Activated T-cell treated with anti-CD3 and anti-CD28 coated beads for 24 hours (primary cell): ENCODE measurements at places on chromosomes 4 and X.
A peak's percentile ranks its signal among the peaks of the same experiment; 100 is the strongest.

GRCh38 chrX:118420462-118420861, 74.6 kb downstream of the WDR44 start:
- DNase-seq = no peak

GRCh38 chr4:145178740-145179280, 1.6 kb downstream of the OTUD4 start:
- no peak for DNase-seq

DNA sequence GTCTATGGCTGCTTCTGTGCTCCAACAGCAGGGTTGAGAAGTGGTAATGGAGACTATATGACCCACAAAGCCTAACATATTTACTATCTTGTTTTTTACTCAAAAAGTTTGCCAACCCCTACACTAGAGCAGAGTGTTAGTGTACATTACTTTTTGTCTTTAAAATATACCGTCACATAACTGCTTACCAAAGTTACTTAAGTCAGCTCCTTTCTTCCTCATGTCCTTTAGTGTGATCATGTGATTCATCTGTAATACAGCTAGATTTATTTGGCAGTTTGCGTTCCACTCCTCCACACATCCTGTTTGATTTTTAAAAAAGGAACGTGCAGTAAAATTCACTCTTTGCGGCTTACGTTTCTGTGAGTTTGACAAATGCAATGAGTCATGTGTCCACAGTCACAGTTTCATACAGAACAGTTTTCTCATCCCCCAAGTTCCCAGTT, 162.4 kb upstream of the GPRIN3 start:
- DNase-seq = peak; percentile 20

- DNase-seq = no peak
Measured at GRCh38 chr4:74950200-74950599, 17.3 kb downstream of the PARM1 start.

- no peak for DNase-seq
Measured at GRCh38 chrX:1661922-1662221, 47.0 kb downstream of the ASMT start.

- no peak for DNase-seq
Measured at GRCh38 chrX:115339441-115340025, 50.0 kb downstream of the LUZP4 start.

GRCh38 chr4:169115897-169116254, 105.8 kb upstream of the CBR4 start:
- no peak for DNase-seq

GRCh38 chrX:149069899-149070298, 435.2 kb downstream of the IDS start:
- DNase-seq = no peak

DNA sequence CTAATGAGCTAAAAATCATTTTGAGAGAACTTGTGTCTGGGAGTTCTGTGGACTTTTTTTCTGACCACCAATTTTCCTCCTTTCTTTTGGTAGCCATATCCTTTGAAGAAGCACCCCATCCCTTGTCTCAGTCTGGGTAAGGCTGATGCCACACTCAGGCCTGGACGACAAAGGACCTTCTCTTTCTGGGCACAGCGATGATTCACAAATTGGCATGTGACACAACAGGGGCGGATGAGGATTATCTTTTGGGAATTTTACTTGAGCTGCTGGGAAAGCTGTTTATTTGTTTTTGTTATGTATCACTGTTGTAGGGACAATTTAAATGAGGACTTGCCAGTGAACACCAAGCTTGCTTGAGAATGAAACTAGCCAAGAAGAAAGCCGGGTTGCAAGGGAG, 233.4 kb upstream of the HAND2 start:
- DNase-seq = no peak

DNA sequence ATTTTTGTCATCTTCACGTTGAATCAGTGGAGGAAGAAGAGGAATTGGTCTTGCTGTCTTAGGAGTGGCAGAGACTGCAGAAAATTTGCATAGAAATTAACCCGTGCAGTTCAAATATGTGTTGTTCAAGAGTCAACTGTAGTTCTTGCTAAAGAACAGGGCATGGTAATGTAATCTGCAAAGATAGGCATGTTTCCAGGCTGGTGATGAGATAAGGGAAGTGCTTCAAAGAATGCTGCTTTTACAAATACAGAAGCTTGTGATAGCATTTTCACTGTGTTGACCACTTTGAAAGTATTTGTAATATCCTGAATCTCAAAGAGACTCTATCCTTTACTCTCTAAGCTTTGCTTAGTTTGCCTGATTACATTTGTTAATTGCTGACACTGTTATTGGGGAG, 60.1 kb downstream of the PRRG1 start:
- DNase-seq = no peak

DNA sequence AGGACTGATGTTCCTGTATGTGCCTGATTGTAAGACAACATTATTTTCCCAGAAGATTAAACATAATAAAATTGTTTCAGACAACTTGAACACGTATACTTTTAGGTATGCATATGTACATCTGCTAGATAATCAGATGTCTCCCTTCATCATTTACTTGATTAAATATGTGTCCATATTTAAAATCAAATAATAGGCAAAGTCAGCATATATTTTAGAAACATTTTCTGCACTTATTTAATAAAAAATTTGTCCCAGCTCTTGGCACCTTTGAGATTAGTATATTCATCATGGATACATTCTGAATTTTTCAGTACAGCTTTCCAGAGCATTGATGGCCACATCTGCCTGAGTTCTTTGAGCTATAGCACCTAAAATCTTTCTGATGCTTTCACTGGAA, 106.0 kb downstream of the ARHGAP10 start:
- no peak for DNase-seq

DNA sequence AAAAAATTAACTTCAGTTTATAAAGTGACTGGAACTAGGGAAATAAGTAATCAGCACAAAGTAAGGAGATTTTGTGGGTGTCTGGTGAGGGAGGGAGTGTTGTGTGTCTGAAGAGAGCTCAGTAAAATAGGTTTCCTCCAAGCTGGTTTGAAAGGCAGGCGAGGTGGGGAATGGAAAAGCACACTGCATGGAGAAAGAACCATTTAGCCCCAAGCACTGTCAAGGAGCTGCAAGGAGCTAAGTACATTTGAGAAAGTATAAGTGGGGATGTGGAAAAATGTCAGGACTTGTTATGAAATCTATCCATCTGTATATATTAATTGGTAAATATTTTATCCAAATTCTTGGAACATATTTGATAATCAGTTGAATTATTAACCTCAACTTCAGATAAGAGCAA, 956 bp downstream of the C4orf51 start:
- no peak for DNase-seq

DNA sequence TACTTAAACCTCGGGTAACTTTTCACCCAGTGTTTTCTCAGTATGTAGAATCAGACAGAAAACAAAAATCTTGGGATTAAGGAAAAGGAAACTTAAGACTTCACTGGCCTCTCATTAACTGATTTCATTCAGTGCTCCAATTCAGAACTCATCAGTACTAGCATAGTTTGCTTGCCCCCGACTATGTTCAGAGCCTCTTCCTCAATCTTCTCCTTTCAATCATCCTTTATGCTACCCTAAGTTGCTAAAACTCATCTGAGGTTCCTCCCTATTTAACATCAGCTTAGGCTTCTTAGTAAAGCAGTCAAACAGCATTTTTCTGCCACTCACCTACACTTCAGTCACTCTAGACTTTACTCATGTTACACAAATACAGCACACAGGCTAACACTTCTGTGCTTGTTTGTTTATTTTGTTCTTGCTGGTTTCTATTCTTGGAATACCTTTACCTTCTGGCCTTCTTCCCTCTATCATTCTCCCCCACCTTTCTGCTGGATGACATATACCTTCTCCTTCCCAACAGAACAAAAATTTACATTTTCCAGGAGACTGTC, 163.0 kb upstream of the TLL1 start:
- DNase-seq = no peak

DNA sequence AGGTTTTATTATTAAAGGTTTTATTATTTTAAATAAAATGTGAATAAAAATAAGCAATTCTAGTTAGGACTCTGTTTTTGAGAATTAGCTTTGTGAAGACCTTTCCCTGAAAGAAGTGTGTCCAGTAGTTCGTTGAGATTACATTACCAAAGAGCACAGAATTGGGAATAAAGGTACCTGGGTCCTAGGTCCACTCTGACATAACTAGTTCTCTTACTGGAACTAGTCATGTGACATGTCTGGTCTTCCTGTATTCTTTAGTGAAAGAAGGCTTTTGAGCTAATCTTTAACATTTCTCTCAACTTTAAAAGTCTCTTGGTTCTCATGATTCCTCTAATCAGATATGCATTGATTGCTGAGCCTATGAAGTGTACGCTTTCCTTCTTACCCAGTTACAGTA, 292.0 kb upstream of the SMIM31 start:
- DNase-seq = no peak

- no peak for DNase-seq
Measured at GRCh38 chrX:19647731-19648588, 132.7 kb upstream of the MAP3K15 start.

DNA sequence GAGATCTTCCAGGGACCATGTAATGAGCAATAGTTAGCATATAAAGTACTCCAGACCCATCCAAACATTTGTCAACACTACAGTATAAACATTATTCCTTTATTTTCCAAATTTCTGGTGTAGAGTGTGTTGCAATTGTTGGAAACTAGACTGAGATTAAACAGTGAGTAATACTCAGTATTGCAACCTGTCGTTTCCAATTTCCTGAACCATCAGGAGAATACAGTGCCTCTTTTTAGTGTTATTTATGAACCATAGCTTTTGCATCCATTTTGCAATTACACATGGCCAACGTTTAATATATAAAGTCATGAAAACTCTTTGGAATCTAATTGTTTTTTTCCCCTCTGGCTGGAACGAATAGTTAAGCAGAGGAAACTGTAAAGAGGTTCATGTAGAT, 58.3 kb upstream of the DHRSX start:
- DNase-seq = no peak

GRCh38 chrX:150575419-150575814, 7.0 kb downstream of the MTM1 start:
- DNase-seq = peak; percentile 65

DNA sequence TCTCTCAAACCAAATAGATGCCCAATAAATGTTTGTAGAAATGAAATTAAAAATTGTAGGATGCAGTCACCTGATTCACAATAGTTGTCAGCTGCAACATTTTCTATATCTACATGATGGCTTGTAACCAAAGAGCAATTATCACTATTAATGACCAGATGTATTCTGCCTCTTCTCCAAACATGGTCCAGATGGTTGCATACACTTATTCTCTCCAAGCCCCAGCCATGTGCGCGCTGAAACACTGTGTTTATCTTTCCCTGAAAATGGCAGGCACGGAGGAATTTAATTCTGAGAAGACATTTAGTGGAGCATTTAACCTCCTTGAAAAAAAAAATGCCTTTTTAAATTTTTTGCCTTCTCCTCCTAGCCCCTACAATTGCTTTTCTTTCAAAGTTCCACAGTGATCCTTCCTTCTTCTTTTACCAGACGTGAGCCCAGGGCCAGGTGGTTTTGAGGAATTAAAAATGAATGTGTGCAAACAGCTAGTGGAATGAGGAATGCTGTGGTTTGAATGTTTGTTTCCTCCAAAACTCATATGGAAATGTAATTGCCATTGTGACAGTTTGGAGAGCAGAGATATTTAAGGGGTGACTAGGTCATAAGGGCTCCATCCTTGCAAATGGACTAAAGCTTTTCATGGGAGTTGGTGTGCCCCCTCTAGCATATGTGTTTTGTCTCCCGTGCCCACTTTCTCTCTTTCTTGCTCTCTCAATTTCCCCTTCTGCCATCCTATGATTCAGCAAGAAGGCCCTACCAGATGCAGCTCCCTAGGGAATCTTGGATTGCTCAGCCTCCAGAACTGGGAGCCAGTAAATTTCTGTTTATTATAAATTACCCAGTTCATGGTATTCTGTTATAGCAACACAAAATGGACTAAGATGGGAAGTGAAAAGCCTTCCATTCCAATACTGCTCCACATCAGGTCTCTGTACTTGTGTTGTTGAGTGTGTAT, 136.0 kb downstream of the GABRB1 start:
- no peak for DNase-seq

DNA sequence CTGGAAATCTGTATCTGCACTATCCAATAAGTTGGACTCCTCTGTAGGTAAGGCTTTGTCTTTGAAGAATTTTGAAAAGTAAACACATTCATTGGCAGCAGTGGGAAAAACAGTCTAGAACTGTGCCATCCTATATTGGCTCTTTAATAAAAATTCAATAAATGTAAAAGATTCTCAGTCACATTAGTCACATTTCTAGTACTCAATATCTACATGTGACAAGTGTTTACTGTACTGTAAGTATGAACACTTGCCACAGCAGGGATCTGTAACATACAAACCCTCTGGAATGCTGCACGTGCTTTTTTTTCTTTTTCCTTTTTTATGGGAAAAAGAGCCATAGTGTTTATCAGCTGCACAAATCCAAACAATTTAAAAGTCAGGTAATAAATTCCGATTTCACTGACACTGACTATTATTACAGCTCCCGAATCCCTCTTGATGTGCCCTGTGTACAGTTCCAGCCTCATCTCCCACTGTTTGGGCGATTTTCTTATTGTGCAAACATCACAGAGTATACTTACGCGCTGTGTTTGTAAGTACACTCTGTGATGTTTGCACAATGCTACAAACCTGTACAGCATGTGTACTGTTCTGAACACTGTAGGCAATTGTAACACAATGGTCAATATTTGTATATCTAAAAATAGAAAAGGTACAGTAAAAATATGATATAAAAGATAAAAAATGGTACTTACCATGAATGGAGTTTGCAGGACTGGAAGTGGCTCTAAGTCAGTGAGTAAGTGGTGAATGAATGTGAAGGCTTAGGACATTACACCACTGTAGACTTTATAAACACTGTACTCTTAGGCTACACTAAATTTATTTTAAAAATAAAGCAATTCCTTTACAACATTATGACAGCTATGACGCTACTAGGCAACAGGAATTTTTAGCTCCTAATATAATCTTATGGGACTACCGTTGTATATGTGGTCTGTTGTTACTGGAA, 8.7 kb downstream of the PYURF start:
- DNase-seq = no peak

GRCh38 chr4:154489558-154490233, 1.9 kb downstream of the DCHS2 start:
- DNase-seq = no peak

- DNase-seq = no peak
Measured at GRCh38 chr4:124691801-124692200, 20.7 kb downstream of the ANKRD50 start.

- no peak for DNase-seq
Measured at GRCh38 chrX:45150821-45151220, 49.9 kb downstream of the DIPK2B start.

- DNase-seq = no peak
Measured at GRCh38 chrX:70436343-70436742, 8.3 kb upstream of the DLG3 start.

GRCh38 chr4:73420615-73421014, 15.4 kb upstream of the AFP start:
- DNase-seq = no peak

GRCh38 chrX:22060415-22061280, 28.5 kb downstream of the PHEX start:
- no peak for DNase-seq

DNA sequence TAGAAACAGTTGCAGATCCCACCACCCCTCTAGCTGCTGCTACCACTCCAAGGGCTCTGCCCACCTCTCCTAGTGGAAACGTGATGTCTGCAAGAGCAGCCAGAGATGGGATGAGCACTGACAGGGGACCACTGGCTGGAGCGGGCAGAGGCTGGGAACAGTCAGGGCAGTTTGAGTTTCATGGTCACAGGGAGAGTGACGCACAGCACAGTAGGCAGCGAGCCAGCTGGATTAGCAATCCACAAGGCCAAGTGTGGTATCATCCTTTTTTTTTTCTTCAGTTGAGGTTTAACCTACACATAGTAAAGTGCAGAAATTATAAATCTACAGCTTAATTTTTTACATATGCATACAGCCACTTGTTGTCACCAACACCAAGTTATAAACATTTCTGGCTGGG, 6.4 kb upstream of the SCML2 start:
- no peak for DNase-seq

- no peak for DNase-seq
Measured at GRCh38 chr4:150799207-150799606, 215.9 kb downstream of the LRBA start.
